NCI-H524 treated with DMSO at 0.1 percent for 48 hours (cell line): ENCODE measurements at places on chromosomes 16 and 17.

DNA sequence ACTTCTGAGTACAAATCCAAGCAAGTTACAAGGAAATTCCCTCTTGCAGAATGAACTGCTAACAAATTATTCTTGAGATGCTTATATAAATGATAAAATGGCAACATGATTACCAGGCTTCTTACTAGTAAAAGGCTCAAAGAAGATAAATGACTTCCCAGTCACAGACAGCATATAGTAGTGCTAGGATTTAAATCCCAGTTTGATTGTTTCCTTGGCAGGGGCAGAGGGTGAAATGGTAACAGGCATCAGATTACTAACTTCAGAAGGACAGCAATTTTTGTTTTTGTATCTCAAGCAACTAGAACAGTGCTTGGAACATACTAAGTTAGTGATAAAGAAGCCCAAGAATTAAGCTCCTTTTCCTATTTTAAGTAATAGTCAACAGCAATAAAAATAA is 102.8 kb downstream of the SSH2 start:
- DNase-seq: no peak

DNA sequence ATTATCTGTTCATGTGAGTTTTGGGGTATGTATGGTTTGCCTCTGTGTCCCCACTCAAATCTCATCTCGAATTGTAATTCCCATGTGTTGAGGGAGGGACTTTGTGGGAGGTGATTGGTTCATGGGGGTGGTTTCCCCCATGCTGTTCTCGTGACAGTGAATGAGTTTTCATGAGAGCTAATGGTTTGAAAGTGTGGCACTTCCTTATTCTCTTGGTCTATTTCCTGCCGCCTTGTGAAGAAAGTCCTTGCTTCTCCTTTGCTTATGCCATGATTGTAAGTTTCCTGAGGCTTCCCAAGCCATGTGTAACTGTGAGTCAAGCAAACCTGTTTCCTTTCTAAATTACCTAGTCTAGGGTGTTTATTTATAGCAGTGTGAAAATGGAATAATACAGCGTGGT is 128.1 kb upstream of the HS3ST4 start:
- no peak for DNase-seq

- no peak for DNase-seq
Observed at GRCh38 chr17:69960755-69961154, 114.3 kb upstream of the KCNJ16 start.

DNA sequence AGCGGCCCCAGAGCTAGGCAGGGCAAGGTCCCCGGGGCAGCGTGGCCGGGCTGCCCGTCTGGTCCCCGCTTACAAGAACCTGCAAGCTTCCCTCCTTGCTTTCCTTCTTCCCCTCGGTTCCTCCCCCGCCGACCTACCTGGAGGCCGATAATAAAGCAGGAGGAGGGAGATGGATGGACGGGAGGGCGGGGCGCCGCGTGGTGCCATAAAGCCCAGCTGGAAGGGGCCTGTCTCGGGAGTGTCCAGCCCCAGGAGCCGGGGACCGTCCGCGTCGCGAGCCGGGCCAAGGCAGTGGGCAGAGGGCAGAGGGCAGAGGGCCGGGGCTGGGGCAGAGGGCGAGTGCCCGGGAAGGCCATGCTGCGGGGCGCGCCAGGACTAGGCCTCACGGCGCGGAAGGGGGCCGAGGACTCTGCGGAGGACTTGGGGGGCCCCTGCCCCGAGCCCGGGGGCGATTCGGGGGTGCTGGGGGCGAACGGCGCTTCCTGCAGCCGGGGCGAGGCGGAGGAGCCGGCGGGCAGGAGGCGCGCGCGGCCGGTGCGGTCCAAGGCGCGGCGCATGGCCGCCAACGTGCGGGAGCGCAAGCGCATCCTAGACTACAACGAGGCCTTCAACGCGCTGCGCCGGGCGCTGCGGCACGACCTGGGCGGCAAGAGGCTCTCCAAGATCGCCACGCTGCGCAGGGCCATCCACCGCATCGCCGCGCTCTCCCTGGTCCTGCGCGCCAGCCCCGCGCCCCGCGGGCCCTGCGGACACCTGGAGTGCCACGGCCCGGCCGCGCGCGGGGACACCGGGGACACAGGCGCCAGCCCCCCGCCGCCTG is at the start of gene BHLHA9:
Gene BHLHA9 (plus strand): TSS at position 235 of the 820 bp plus-strand sequence. CDS start 120 bp downstream, at position 355.
- no peak for DNase-seq

DNA sequence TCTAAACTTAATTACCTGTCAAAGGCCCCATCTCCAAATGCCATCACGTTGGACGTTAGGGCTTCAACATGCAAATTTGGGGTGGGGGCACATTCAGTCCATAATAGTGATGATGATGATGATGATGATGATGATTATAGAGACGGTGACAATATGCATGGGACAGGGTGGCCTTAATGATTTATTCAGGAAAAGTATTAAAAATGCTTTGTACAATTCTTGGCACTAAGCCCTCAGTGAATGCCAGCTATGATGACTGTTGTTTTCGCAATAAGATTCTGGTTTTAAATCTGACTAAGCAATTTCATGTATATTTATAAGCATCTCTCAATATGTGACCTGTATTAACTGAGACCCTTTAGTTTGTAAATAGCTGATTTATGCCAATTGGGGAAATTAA is 106.3 kb downstream of the C16orf95 start:
- no peak for DNase-seq

DNA sequence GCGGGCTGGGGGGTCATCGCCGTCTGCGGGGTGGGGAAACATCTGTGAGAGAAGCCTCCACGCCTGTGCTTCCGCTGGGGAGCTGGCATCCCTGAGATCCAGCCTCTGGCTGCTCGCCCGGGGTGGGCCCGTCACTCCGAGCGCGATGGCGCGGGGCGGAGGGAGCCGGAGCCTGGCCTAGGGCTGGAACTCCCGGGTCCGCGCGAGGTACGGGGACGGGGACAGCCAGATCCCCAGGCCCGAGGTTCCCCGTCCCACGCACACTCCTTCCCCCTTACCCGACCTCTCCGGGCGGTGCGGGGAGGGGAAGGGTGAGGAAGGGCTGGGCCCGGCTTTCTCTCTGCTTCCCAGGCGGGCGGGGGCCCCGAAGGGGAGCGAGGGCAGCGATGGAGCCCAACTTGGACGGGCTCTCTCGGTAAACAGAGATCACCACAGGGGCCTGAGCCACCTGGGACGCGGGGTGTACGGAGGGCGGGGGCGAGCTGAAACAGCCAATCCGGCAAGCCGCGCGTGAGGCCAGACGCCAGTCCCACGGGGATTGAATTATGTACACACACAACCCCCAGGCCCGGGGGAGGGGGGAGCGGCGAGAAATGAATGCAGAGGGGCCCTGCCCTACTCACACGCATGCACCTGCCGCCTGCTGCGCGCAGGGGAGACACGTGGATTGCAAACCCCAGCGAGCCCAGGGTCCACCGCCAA is at the start of gene SLC16A11:
Gene SLC16A11 (minus strand): TSS at position 596 of the 702 bp plus-strand sequence. CDS start 579 bp downstream, at position 17.
- DNase-seq: no peak

- DNase-seq: no peak
Observed at GRCh38 chr17:67241719-67242341, 3.2 kb downstream of the HELZ start.

DNA sequence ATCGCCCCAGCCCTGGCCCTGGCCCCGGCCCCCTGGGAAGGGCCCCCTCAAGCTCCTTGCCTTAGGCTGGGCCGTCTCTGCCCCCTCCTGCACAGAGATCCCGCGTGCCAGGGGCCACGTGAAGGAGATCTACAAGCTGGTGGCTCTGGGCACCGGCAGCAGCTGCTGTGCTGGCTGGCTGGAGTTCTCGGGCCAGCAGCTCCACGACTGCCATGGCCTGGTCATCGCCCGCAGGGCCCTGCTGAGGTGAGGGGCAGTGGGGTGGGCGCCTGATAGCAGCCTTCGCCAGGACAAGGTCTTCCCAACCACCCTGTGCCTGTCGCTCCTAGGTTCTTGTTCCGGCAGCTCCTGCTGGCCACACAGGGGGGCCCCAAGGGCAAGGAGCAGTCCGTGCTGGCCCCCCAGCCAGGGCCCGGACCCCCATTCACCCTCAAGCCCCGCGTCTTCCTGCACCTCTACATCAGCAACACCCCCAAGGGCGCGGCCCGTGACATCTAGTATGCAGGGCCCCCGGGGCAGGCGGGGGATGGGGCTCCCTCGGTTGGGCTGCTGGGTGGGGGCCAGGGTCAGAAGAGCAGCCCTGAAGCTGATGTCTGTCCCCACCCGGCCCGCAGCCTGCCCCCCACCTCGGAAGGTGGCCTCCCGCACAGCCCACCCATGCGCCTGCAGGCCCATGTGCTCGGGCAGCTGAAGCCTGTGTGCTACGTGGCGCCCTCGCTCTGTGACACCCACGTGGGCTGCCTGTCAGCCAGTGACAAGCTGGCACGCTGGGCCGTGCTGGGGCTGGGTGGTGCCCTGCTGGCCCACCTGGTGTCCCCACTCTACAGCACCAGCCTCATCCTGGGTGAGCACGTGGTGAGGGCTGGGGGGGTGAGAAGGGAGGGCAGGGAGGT is 4.5 kb downstream of the ADAD2 start:
- DNase-seq: no peak

DNA sequence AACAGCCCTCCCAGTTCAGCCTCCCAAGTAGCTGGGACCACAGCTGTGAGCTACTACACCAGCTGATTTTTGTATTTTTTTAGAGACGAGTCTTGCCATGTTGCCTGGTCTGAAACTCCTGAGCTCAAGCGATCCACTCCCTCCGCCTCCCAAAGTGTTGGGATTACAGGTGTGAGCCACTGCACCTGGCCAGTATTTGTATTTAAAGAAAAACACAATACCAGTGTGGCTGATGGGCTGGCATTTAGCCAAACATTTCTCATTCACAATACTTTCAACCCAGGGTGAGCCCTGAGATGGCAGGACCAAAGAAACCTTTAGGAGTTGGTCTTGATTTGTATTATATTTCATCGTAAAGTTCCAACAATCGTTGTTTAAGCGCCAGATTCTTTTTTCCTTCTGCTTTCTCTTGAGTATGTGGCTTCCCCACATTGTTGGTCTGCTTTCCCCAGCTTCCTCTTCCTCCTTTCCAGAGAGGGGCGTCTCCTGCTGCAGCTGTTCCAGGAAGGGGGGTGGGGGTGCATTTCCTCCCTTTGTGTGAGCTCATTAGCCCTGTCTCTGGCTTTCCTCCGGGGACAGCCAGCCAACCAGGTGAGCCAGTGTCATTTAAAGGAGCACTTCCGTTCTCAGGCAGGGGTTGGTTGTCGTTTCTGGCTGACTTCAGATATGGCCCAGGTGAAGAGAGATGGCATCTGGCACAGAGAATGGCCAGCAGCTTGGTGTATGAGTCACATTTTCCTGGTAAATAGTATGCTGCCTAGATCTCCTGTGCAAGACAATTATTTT is 79.9 kb downstream of the GPRC5B start:
- no peak for DNase-seq

- DNase-seq: no peak
Observed at GRCh38 chr17:1491443-1492248, 840 bp downstream of the MYO1C start.

GRCh38 chr17:45038728-45039634 is 12.5 kb downstream of the DCAKD start:
- DNase-seq: no peak

DNA sequence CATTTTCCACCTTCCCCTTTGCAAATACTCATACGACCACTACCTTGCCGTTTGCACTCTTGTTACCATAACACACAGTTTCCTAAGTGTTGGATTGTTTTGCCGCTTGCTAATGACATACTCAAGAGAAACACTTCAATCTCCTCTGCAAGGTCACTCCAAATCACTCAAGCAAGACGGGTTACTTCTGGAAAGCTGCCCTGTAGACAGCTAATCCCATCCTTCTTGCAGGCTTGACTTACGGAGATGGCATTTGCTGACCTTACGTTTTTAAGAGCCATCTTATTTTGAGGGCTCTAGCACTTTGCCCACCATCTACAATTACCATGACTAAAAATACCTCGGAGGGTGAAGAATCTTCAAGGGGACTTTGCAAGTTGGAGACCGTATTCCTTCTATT is 46.2 kb downstream of the MYH3 start:
- peak; percentile 49 for DNase-seq

- DNase-seq: no peak
Observed at GRCh38 chr17:7177954-7178477, 1.2 kb downstream of the ASGR1 start.

GRCh38 chr16:57324749-57325148 is 33.8 kb upstream of the CCL22 start:
- DNase-seq: no peak

DNA sequence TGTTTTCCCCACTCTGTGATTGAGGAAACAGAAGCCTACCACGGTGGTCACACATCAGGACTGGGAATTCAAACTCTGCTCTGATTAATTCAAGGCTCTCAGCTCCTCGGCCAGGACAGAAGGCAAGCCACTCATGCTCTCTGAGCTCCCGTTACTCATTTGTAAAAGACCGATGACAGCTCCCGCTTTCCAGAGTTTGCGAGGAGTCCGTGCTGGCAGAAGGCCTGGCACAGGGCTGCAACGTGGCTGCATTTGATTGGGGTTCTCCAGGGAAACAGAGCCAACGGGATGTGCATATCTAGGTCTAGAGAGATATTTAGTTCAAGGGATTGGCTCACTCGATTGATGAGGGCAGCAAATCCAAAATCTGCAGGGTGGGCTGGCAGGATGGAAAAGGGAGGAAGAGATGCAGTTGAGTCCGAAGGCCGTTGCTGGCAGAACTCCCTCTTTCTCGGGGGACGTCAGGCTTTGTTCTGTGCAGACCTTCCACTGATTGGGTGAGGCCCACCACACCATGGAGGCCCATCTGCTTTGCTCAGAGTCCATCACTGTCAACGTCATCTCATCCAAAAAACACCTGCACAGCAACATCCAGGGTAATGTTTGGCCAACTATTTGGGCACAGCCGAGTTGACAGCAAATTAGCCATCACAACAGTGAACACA is 215.5 kb upstream of the RPL38 start:
- DNase-seq: peak; percentile 50

DNA sequence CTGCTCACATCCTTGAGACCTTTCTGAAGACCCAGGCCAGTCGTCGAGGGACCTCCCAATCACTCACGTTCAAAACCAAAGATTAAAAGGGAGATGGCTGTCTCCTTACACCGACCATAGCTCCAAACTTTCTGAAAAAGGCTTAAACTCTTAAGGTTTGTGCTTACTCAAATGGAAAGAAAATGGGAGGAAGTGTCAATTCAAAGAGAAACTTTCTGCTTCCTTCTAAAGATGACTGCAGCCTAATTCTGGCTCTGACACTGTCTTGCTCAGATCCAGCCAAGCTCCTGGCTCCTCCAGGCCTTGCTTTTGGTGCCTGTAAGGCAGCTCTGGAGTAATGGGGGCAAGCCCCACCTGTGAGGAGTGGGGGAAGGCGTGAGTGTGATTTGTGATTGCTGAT is 54.9 kb upstream of the WSB1 start:
- DNase-seq: no peak

DNA sequence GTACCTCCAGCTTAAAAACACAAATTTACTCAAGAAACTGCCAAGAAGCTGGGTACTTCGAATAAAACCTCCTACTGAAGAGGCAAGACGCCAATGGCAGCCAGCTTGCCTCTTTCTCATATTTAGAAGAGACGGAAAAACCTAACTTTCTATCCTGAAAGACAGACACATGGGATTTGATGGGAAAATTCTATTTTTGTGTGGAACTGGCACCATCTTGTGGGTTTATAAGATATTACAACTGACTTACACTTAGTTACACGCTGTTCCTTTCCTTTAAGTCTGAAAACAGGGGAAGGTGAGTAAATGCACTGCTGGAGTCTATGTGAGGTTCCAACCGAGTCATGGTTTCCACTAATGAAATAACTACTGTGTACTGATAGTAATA is 10.3 kb downstream of the ZNF18 start:
- DNase-seq: peak; percentile 2
